ENCODE measurements at places on chromosomes 7 and 10.

GRCh38 chr7:139452958-139453672 is 30.4 kb downstream of the KLRG2 start:
- DNase-seq, result no peak

DNA sequence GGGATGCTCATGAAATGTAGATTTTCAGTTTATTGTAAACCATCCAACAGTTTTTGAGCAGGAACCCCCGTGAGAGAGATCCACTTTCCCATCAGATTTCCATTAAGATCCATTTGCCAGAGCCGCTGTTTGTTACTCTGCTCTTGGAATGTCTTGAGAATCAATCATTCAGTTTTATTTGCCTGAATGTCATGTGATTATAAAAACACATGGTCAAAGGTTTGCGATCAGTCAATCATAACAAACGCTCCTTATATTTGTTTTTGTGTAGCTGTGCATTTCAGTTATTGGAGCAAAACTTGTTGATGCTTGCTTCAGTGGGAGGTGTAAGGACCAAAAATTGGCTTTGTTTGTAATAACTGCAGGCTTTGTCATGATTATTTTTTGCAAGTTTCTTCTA is 155.8 kb upstream of the RHOBTB1 start:
- no peak for DNase-seq

- DNase-seq, result no peak
Observed at GRCh38 chr7:141102436-141102835, 28.6 kb downstream of the TMEM178B start.

- DNase-seq, result no peak
Observed at GRCh38 chr7:7761340-7761973, 43.0 kb upstream of the RPA3 start.

GRCh38 chr7:92831716-92832533 is 4.4 kb downstream of the CDK6 start:
- no peak for DNase-seq

DNA sequence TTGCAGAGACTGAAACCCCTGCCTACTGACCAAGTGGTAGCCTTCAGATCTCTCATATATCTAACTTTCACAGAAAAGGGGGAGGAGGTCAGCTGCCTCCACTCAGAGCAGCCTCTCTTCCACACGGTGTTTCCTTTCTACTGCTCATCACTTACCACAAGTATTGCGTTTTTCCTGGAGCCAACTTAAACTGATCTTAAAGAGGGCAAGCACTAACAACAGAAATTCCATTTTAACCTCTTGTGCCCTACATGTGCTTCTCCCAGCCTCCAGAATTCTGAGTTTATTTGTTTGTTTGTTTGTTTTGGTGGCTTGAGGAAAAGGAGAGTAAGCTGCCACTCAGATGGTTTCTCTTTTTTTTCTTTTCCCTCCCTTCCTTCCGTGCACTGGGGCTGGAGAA is 19.1 kb downstream of the SKIDA1 start:
- DNase-seq, result no peak

DNA sequence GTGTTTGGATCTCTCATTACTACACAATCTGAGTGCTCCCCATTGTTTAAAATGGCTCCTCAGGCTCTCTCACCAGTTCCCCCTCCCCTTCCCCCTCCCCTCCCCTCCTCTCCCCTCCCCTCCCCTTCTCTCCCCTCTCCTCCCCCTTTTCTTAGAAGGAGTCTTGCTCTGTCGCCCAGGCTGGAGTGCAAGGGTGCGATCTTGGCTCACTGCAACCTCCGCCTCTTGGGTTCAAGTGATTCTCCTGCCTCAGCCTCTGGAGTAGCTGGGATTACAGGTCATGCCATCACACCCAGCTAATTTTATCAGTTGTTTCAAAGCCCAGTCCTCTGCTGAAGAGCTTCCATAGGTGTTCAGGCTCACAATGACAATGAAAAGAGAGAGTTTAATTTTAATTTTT is 3.6 kb upstream of the CCAR1 start:
- no peak for DNase-seq

DNA sequence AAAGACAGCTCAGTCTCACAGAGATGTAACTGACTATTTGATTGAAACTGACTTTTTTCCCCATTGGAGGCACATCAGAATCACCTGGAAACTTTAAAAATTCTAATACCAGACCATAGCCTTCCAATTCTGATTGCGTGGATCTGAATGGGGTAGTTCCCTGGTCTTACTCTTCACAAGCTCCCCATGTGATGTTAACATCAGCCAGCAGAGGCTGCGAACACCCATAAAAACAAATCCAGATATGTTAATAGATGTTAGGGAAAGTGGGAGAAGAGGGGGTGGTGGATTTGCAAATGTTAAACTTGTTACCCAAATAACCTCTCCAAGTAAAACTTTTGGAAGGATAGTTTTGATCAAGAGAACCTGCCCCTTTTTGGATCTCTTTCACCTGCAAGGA is 1133.4 kb downstream of the CNTNAP2 start:
- DNase-seq, result no peak

DNA sequence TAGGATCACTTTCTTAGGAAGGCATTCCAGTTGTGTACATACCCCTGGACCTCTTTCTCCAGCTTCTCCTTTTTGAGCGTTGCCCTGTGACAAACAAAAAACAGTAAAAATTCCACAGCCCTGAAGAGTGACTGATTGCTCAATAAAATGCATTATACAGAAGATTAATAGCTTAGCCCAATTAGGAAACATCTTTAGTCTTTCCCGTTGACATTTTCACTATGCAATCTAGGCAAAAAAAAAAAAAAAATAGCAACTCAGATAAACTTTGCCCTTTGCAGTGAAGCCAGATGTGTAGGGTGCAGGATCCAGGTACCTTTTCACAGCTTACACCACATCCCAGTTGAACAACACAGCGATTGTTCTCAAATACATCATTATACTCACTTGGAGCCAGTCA is 17.9 kb downstream of the COL28A1 start:
- no peak for DNase-seq

- no peak for DNase-seq
Observed at GRCh38 chr10:125132344-125132743, 28.0 kb downstream of the CTBP2 start.

DNA sequence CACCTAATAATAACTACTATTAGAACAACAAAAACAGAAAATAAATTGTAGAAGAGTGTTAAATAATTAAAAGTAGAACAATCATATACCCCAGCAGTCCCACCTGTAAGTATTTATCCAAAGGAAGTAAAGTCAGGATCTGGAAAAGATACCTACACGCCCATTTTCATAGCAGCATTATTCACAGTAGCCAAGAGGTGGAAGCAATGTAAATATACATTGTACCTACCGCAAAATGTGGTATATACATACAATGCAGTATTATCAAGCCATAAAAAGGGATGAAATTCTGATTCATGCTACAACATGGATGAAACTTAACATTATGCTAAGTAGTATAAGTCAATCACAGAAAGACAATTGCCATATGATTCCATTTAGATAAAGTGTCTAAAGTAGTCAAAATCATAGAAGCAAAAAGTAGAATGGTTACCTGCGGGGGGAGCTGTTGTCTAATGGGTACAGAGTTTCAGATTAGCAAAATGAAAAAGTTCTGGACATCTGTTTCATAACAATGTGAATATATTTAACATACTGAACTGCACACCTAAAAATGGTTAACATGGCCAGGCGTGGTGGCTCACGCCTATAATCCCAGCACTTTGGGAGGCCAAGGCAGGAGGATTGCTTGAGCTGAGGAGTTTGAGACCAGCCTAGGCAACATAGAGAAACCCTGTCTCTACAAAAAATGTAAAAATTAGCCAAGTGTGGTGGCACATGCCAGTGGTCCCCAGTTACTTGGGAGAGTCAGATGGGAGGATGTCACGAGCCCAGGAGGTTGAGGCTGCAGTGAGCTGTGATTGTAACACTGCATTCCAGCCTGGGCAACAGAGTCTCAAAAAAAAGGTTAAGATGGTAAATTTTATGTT is 6.0 kb upstream of the TMED4 start:
- peak; percentile 46 for DNase-seq

DNA sequence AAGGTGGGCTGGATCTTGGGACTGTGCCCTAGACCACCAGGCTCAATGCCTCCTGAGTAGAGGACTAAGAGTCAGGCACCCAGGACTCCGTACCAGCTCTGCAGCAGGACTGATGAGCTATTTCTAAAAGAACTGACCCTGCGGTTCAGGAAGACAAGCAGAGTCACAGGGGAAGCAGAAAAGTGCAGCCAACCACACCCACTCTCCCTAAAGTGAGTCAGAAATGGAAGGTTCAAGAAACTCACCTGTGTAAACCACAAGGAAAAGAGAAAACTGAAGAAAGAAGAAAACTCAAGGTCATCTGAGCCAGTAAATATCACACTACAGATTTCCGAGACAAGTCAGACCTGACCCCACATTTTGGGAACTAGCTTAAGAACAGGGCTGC is 2.5 kb downstream of the PARP12 start:
- DNase-seq, result no peak

DNA sequence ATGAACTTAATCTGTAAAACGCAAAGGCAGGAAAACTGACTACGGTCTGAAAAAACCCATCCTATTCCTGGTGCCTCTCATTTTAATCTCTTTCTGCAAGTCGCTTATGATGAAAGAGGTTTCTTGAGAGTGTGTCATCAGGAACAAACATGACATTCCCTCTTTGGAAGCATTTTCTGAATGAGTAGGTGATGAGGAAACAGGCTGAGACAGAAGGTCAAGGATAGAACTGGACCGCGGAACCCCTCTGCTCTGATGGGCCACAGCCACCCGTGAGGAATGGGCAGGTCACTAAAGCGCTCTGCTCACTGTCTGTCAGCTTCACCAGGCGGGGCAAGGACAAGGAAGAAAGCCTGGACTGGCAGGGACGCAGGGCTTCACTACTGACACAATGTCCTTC is 28.6 kb downstream of the BEND7 start:
- no peak for DNase-seq

DNA sequence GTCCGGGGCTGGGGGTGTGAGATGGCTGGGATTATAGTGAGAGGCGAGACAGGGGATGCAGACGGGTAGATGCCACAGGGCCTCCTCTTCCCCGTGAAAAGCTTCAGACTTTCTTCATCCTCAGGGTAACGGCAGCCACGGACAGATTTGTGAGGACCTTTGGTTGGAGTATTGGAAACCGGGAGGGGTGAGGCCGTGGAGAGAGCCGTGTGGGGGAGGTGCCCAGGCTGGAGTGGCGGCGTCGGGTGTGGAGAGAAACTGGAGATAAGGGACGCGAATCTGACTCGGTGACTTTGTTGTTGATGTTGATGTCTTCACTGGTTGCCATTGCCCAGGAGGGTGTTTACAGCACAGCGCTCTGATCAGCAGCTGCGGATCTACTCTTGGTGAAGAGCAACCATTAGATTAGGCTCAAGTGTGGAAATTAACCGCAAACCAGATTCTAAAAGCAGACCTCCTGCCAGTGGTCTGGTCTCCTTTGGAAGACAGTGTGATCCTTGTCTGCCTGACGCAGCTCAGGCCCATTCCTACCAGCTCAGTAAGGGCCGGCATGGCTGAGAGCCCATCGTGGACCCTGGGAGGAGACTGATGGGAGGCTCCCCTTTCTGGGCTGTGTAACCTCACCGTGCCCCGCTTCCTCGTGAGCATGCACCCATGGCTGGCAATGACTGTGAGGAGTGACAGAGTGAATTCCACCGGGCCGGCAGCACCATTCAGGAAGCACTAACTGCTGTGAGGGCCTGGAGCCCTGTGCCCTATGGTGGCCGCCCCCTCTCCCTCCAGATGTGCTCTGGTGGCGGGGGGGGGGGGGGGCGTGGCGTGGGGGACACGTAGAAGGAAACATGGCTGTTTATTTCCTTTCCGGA is 90.3 kb downstream of the INPP5A start:
- no peak for DNase-seq

DNA sequence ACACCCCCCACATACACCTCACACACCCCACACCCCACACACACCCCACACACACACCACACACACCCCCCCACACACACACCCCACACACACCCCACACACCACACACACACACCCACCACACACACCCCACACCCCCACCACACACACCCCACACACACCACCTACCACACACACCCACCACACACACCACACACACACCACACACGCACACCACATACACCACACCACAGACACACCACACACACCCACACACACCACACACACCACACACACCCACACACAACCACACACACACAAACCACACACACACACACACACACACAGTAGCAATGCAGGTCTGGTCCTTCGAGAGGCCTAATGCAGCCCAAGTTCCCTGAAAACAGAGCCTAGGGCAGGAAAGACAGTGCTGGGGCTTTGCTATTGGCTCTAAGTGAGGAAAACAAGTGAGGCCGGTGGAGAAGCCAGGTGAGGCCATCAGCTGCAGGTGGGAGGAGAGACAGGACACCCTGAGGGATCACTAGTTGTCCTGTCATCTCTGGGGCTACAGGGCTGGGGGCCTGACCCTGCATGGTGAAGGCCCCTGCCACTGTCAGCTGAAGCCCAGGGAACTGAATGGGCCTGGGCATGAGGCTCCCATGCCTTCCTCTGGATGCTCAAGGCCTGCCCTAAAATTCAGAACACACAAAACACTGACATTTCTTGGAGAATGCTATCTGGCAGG is 92.6 kb downstream of the CYTH3 start:
- DNase-seq, result no peak

DNA sequence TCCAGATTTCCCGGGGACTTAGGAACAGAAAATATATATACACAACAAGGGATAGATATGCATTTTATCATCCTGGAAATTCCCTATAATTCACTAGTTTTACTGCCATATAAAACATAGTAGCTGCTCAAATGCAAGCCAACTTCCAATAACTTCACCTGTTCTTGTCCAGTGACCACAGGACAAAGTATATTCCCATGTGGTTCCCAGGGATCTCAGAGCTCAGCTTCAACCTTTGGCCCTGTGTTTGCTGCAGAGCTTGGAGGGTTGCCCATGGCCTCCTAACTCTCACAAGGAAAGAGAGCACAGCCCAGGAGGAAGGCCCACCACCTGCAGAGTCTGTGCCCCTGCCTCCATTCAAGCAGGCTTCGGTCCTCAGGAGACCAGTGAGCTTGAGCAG is 4.5 kb upstream of the DRGX start:
- no peak for DNase-seq

- DNase-seq, result no peak
Observed at GRCh38 chr7:39527296-39527695, 38.9 kb upstream of the YAE1 start.

GRCh38 chr7:116018731-116019130 is 11.8 kb downstream of the TFEC start:
- no peak for DNase-seq

DNA sequence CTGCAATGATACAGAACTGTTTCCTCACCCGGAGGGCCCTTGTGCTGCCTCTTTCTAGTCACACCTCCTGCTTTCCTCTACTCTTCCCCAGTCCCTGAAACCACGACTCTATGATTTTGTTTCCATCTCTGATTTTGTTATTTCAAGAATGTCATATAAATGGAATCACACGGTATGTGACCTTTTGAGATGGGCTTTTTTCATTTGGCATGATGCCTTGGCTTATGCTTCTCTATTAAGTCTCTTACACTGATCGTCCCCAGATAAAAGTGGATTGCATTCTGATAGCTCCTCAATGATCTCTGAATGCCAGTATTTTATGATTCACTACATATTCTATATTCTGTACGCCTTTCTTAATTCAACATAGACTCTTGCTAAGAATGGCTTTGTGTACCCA is 78.2 kb downstream of the GALNT11 start:
- no peak for DNase-seq

- no peak for DNase-seq
Observed at GRCh38 chr10:111079781-111080180, 3.0 kb downstream of the ADRA2A start.

Data from body of pancreas (tissue), 4 donors.